ENCODE measurements at places on chromosomes 2 and 18.
A peak's percentile ranks its signal among the peaks of the same experiment; 100 is the strongest.

- H3K27me3 ChIP-seq = no peaks in the 10 kb centered on the region
- no peak overlapping the region for H3K27ac ChIP-seq
- no peaks in the 10 kb centered on the region for H3K36me3 ChIP-seq
- no peak for DNase-seq
- H3K4me1 ChIP-seq = no peaks in the 10 kb centered on the region
Measured at GRCh38 chr2:214481204-214481603, 70.3 kb downstream of the VWC2L start.

DNA sequence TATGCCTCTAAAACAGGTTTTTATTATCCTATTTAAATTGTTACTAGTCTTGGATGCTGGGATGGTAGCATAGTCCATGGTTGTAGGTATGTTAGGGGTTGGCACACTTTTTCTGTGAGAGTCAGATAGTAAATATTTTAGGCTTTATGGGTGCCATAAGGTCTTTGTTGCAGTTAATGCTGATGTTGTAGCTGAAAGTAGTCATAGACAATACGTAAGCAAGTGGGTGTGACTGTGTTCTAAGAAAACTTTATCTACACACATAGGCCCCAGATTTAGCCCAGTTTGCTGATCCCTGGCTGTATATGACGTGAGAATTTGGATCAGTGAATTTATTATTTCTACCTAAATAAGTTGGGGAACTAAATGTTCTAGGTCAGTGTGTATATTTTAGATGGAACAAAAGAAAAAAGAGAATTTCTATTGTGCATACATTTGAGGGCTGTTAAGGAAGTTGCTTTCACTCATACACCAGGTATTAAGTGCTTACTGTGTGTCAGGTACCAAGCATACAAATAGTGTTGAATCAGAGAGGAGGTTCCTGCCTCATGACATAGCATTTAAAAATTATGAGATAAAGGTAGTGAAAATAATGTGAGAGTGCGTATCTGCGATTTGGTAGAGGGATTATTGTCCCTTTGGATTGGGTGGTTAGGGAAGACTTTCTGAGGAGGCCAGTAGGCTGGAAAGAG is 39.4 kb downstream of the AGFG1 start:
- DNase-seq = no peak
- no peaks in the 10 kb centered on the region for H3K36me3 ChIP-seq
- no peak overlapping the region for H3K27ac ChIP-seq
- H3K4me1 ChIP-seq = peaks cover 51% of the 10 kb centered on the region
- no peak overlapping the region for H3K4me3 ChIP-seq

GRCh38 chr2:239268549-239268948 is 132.3 kb downstream of the HDAC4 start:
- H3K36me3 ChIP-seq = no peaks in the 10 kb centered on the region
- peak overlapping the region; percentile 52 for H3K27ac ChIP-seq
- no peaks in the 10 kb centered on the region for H3K27me3 ChIP-seq
- no peak overlapping the region for H3K4me3 ChIP-seq
- no peak for DNase-seq
- H3K4me1 ChIP-seq = peaks cover 44% of the 10 kb centered on the region

GRCh38 chr2:222142027-222142426 is 156.8 kb downstream of the PAX3 start:
- H3K36me3 ChIP-seq = no peaks in the 10 kb centered on the region
- H3K27me3 ChIP-seq = no peaks in the 10 kb centered on the region
- no peak for DNase-seq

DNA sequence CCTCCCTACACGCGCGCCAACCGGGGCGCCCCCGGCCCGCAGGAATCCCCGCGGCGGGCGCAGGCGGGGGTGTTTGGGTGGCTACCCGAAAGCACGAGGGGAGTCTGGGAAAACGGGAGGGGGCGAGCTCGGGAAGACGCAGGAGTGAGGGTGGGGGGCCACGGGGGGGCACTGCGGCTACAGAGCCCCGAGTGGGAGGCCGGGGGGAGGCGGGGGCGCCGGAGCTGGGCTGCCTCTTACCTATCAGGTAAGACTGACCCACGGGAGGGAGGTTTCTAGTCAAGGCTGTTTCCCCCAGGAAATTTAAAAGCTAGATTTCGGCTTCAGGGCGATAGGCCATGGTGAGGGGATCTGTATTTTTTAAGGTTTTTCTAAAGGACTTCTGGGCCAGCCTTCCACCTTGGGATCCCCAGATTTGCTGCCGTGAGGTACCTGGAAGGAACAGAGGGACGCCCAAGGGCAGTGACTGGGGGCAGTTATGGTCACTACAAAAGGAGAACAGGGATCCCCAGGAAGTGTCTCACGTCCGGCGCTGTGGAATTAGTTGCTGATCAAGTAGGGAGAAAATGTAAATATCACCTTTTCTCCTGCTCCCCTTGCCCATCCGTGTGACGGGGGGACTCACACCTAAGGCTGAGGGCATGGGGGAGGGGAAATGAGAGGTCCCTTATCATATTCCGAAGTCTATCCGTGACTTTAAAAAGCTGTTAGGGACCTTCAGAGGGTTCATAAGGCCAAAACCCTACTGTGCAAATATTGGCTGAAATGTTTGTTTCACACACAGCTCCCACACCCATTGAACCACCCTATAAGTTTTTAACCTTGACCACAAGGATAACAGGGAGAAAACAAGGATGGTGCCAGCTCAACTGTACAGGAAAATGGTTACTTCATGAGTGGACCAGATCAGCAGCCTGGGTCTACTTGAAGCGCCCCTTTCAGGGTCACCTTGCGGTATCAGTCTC is 638 bp upstream of the IRS1 start:
- peak overlapping the region; percentile 29 for H3K4me3 ChIP-seq
- no peaks in the 10 kb centered on the region for H3K36me3 ChIP-seq
- no peaks in the 10 kb centered on the region for H3K27me3 ChIP-seq
- H3K27ac ChIP-seq = peak overlapping the region; percentile 87

- H3K4me1 ChIP-seq = peaks cover 4% of the 10 kb centered on the region
- no peak overlapping the region for H3K27ac ChIP-seq
- H3K27me3 ChIP-seq = no peaks in the 10 kb centered on the region
- no peaks in the 10 kb centered on the region for H3K36me3 ChIP-seq
- no peak for DNase-seq
Measured at GRCh38 chr2:156489195-156489594, 53.0 kb downstream of the GPD2 start.

DNA sequence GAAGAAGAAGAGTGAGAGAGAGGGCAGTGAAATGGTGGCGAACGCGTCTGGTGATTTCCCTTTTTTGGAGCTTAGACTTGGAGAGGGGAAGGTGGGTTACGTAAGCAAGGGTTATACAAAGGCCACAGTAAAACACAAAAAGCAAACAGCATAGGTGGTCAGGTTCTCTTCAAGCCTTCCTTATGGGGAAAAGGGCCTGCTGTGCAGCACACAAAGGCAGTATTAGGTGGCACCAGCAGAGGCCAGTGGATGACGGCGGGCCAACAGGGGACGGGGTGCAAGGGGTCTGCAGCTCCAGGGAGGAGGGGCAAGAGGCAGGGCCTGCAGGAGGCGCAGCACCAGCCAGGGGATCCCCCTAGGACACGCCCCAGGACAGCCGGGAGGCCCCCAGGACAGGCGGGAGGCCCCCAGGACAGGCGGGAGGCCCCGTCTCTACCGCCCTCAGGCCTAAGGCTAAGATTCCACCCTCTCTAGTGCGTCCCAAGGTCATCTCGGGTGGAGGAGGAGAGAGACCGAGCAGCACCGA is 32.6 kb upstream of the NPC1 start:
- no peak overlapping the region for H3K27ac ChIP-seq
- H3K4me3 ChIP-seq = no peak overlapping the region
- H3K27me3 ChIP-seq = no peaks in the 10 kb centered on the region
- peaks cover 15% of the 10 kb centered on the region for H3K4me1 ChIP-seq
- no peaks in the 10 kb centered on the region for H3K36me3 ChIP-seq

GRCh38 chr2:32498306-32498705 is 129.5 kb upstream of the TTC27 start:
- H3K27ac ChIP-seq = no peak overlapping the region
- H3K36me3 ChIP-seq = peaks cover 10% of the 10 kb centered on the region
- H3K4me1 ChIP-seq = no peaks in the 10 kb centered on the region
- no peak overlapping the region for H3K4me3 ChIP-seq
- no peaks in the 10 kb centered on the region for H3K27me3 ChIP-seq

DNA sequence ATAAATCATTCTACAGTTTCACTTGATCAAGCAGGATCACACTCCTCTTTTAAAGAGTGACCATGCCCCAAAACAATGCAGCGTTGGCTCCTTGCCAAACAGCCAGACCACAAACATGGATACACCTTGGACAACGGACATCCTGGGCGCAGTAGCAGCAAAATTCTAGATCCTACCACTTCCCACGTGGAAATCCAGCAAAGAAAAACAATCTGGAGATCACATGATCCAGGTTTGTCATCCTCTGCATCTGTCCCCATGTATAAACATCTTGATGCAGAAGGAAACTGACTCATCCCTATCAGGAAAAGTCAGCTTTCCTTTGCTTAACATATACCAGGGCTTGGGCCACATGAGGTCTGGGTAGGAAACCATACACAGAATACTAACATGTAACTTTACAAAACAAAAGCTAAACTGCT is 53.1 kb downstream of the ZNF521 start:
- H3K4me3 ChIP-seq = no peak overlapping the region
- H3K27me3 ChIP-seq = no peaks in the 10 kb centered on the region
- H3K27ac ChIP-seq = no peak overlapping the region
- DNase-seq = no peak
- no peaks in the 10 kb centered on the region for H3K36me3 ChIP-seq
- H3K4me1 ChIP-seq = no peaks in the 10 kb centered on the region

Measured in body of pancreas (tissue), 4 donors.